ENCODE measurements at places on chromosomes 7 and 10.
A peak's percentile ranks its signal among the peaks of the same experiment; 100 is the strongest.

- no peak for DNase-seq
These were observed 92.9 kb downstream of the ZNF467 start for GRCh38 chr7:149680331-149681025.

- no peak for DNase-seq
These were observed 210.7 kb upstream of the GNAI1 start for GRCh38 chr7:79923953-79924352.

GRCh38 chr10:61617586-61617985, 45.1 kb upstream of the CABCOCO1 start:
- DNase-seq = no peak

DNA sequence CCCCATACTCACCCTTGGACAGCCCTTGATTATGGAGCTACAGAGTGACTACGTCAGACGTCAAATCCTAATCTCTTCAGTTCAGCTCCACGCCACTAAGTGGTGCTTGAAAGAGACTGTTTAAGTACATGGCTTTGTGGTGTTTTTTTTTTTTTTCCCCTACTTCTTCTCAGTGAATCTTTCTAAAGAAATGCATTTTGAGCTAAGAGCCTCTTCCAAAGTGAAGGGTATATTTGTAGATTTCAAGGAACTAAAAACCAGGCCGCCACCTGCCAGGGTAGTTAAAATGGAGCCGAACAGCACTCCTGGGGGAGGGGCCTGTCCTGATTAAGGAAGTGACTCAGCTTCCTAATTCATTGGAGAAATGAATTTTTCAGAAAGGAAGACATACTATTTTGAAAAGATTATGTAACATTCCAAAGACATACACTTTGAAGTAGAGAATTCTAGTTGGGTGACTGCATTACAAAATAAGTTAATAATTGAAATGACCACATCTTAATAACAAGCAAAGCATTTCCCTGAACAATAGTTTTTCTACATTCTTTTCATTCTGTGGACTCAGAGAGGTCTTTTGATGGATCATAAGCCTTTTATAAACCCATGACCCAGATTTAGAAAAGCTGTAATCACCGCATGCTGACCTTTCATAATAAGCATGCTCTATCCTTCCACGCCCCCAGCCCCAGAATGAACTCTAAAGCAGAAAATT, 20.6 kb upstream of the VPS41 start:
- DNase-seq = no peak

- DNase-seq = peak; percentile 36
These were observed 2.3 kb upstream of the DRGX start for GRCh38 chr10:49398000-49398861.

- no peak for DNase-seq
These were observed 66.6 kb downstream of the ALOX5 start for GRCh38 chr10:45440511-45441062.

Data from stimulated activated CD4-positive, alpha-beta T cell treated with anti-CD3 and anti-CD28 coated beads, Interleukin-12 subunit alpha, Interleukin-12 subunit beta, amount 100 ng/mL, for 48 hours (primary cell).